ENCODE measurements at places on chromosomes 12 and 14.

- no peak overlapping the region for H3K27ac ChIP-seq
- peaks cover 6% of the 10 kb centered on the region for H3K4me1 ChIP-seq
- H3K36me3 ChIP-seq = no peaks in the 10 kb centered on the region
- no peak for DNase-seq
- no peaks in the 10 kb centered on the region for H3K27me3 ChIP-seq
Observed at GRCh38 chr14:82621881-82622450, 1088.3 kb upstream of the SEL1L start.

- no peaks in the 10 kb centered on the region for H3K36me3 ChIP-seq
- H3K4me1 ChIP-seq = no peaks in the 10 kb centered on the region
- H3K27me3 ChIP-seq = no peaks in the 10 kb centered on the region
- DNase-seq = no peak
- H3K4me3 ChIP-seq = no peak overlapping the region
- H3K27ac ChIP-seq = no peak overlapping the region
Observed at GRCh38 chr12:32240831-32241230, 134.2 kb downstream of the BICD1 start.

GRCh38 chr12:4307593-4308333 lies 13.2 kb upstream of the TIGAR start:
- H3K4me1 ChIP-seq = peaks cover 17% of the 10 kb centered on the region
- H3K27ac ChIP-seq = peak overlapping the region; percentile 70
- H3K36me3 ChIP-seq = peaks cover 7% of the 10 kb centered on the region
- no peak for DNase-seq
- no peak overlapping the region for H3K4me3 ChIP-seq
- no peaks in the 10 kb centered on the region for H3K27me3 ChIP-seq

DNA sequence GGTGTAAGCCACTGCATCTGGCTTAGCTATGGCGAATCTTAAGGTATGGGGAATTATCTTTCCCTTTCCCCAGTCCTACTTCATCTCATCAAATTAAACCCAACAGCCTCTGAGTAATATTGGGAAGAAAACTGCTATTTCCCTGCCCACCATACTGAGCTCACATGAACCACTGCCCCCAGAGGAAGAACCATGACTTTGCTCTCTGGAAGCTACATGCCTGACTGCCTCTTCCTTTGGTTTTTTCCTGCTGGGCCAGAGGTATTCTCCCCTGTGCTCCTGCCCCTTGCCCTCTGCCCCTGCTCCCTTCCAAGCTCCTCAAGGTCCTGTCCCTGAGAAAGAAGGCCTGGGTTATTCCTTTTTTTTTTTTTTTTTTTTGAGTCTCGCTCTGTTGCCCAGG lies 15.2 kb downstream of the RILPL2 start:
- H3K27ac ChIP-seq = no peak overlapping the region
- H3K4me3 ChIP-seq = no peak overlapping the region
- H3K4me1 ChIP-seq = no peaks in the 10 kb centered on the region
- H3K27me3 ChIP-seq = no peaks in the 10 kb centered on the region
- peaks cover 38% of the 10 kb centered on the region for H3K36me3 ChIP-seq

DNA sequence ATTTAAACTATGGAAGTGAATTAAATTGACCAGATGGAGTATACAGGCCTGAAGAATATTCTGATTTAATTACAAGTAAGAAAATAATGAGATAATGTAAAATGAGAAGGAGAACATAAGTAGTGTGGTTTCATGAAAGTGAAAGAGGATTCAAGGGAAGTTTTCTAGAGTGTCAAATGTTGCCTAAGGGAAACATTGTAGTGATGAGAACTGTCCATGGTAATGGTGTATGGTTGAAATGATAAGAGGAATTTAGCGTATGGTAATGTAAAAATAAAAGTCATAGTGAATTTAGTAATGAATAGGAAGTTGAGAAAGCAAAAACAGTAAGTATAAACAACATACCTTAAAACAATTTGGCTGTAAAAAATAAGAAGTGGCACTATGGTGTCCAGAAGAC lies 1954.6 kb upstream of the FLRT2 start:
- no peak overlapping the region for H3K4me3 ChIP-seq
- no peak overlapping the region for H3K27ac ChIP-seq
- H3K36me3 ChIP-seq = no peaks in the 10 kb centered on the region
- no peaks in the 10 kb centered on the region for H3K27me3 ChIP-seq
- no peak for DNase-seq

GRCh38 chr12:27060740-27061139 lies 21.6 kb downstream of the C12orf71 start:
- H3K4me3 ChIP-seq = no peak overlapping the region
- H3K36me3 ChIP-seq = no peaks in the 10 kb centered on the region
- no peaks in the 10 kb centered on the region for H3K27me3 ChIP-seq
- no peak for DNase-seq

- no peaks in the 10 kb centered on the region for H3K4me1 ChIP-seq
- no peak for DNase-seq
- no peak overlapping the region for H3K27ac ChIP-seq
- H3K27me3 ChIP-seq = no peaks in the 10 kb centered on the region
Observed at GRCh38 chr12:71731439-71732356, 23.0 kb upstream of the RAB21 start.

DNA sequence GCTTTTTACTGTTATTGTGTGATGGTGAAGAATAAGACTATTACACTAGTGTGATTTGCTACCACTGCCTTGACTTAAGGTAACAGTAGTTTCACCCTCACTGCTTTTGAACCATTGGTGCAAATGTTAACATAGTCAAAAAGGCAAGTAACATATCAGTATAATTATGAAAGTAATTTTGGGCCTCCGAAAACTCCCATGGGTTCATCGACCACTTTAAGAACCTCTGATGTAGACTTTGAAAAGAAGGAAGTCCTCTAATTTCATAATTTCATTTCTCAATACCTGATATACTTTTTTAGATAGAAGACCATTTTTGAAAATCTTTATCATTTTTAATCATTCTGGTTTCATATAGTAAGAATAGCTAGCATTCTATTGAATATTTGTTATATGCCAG lies 57.7 kb downstream of the ETNK1 start:
- H3K36me3 ChIP-seq = no peaks in the 10 kb centered on the region
- no peaks in the 10 kb centered on the region for H3K4me1 ChIP-seq
- H3K4me3 ChIP-seq = no peak overlapping the region
- no peaks in the 10 kb centered on the region for H3K27me3 ChIP-seq

DNA sequence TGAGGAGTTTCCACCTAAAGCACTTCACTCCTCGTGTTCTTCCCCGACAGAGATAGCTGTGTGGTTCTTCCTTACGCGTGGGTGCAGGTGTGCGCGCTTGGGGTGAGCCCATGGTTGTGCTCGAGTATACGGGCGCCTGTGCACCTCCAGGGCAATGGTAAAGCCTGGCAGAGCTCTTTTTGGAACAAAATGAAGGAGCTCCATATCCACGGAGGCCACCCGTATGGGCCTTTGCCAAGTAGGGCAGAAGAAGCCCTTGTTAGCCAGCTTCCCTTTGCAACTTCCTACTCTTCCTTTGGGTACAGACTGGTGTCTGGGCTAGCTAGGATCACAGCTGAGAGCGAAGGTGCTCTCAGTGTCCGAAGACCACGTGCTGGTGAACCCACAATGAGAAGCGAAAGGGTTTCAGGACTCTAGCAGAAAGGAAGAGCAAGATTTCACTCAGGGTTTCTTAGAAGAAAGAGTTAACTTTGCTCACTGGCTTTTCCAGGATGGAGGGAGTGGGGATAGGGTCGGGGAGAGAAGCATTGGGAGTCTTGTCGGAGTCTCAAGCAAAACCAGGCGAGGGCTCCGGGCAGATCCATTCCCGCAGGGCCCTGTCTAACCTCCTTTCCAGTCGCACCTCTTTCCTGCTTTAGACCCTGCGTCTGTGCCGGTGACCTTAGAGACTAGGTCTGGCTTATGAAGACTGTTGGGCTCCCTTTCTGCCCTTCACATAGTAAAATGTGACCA lies 960 bp upstream of the LRFN5 start:
- H3K4me1 ChIP-seq = no peaks in the 10 kb centered on the region
- peak overlapping the region; percentile 94 for H3K27ac ChIP-seq
- peak overlapping the region; percentile 76 for H3K4me3 ChIP-seq
- no peak for DNase-seq
- H3K27me3 ChIP-seq = no peaks in the 10 kb centered on the region

- no peak overlapping the region for H3K4me3 ChIP-seq
- no peaks in the 10 kb centered on the region for H3K4me1 ChIP-seq
- H3K27ac ChIP-seq = no peak overlapping the region
- H3K36me3 ChIP-seq = no peaks in the 10 kb centered on the region
- H3K27me3 ChIP-seq = no peaks in the 10 kb centered on the region
Observed at GRCh38 chr14:58068306-58068705, 83.7 kb downstream of the ARMH4 start.

DNA sequence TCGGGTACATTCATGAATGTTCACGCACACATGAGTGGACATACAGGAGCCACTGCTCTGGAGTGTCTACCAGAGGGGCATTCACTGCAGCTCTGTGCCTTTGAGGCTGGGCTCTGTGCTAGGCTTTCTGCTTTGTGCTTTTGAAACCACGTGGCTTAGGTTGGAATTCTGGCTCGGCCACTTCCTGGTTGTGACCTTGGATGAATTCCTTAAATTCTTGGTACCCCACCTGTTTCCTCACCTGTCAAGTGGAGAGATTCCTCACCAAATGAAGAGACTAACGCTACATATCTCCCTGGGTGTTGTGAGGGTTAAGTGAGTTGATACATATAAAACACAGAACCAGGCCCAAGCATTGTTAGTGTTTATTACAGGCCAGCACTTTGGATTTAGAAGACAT lies 842.8 kb downstream of the VRK1 start:
- no peaks in the 10 kb centered on the region for H3K36me3 ChIP-seq
- H3K27ac ChIP-seq = no peak overlapping the region
- DNase-seq = no peak
- H3K27me3 ChIP-seq = no peaks in the 10 kb centered on the region
- peaks cover 4% of the 10 kb centered on the region for H3K4me1 ChIP-seq

DNA sequence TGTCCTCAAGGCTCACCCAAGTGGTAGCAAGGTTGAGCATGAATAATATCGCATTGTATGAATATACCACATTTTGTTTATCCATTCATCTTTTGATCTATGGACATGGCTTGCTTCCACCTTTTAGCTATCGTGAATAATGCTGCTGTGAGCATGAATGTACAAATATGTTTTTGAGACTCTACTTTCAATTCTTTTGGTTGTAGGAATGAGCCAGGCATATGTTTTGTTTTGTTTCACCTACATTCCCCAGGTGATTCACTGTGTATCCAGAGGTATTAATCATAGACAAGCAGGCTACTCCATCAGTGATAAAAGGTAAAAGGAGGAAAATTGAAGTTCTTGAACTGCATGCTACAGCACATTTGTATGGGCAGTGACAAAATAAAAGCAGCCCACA lies 35.8 kb downstream of the CDKL1 start:
- H3K27me3 ChIP-seq = no peaks in the 10 kb centered on the region
- no peak overlapping the region for H3K4me3 ChIP-seq
- peaks cover 24% of the 10 kb centered on the region for H3K4me1 ChIP-seq
- H3K27ac ChIP-seq = no peak overlapping the region

GRCh38 chr12:113119980-113120669 lies 15.4 kb downstream of the RASAL1 start:
- H3K36me3 ChIP-seq = no peaks in the 10 kb centered on the region
- H3K27me3 ChIP-seq = no peaks in the 10 kb centered on the region
- H3K4me3 ChIP-seq = no peak overlapping the region
- H3K4me1 ChIP-seq = no peaks in the 10 kb centered on the region
- no peak overlapping the region for H3K27ac ChIP-seq

- H3K4me1 ChIP-seq = no peaks in the 10 kb centered on the region
- no peak for DNase-seq
- no peak overlapping the region for H3K4me3 ChIP-seq
- H3K27me3 ChIP-seq = no peaks in the 10 kb centered on the region
- no peak overlapping the region for H3K27ac ChIP-seq
- H3K36me3 ChIP-seq = no peaks in the 10 kb centered on the region
Observed at GRCh38 chr12:68587448-68587873, 23.2 kb upstream of the RAP1B start.

DNA sequence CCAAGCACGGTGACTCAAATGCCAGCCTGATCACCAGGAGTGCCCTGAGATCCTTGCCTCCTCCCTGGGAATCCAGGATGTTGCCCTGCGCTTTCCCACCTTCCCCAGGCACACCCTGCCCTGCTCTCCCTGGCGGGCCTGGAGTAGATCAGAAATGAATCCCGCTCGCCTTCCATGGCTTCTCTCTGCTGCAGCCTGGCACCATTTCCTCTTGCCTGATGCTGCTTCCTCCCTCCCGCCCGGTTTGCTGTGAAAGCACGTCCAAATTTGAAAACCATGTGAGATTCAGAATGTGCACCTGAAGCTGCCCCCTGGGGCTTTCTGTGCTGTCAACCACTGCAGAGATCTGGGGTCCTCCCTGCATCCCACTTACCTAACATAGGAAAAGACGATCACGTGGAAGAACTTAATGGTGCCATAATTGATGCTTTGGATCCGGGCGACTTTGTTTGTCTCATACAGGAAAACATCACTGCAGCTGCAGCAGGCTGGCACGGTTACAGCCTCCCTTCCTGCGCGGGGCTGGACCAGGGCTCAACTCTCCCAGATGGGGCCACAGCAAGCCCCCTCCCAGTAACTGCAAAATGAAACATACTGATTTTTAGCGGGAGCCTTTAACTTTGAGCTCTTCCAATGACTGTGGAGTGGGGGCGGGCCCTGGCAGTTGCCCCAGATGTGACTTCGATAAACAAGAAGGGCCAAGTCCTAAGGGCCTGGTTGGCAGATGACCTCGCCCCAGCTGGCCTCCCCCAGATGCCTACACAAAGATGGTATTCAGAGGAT lies 24.9 kb upstream of the C12orf76 start:
- no peak for DNase-seq
- H3K4me3 ChIP-seq = peak overlapping the region; percentile 42
- peaks cover 11% of the 10 kb centered on the region for H3K4me1 ChIP-seq
- no peak overlapping the region for H3K27ac ChIP-seq
- no peaks in the 10 kb centered on the region for H3K36me3 ChIP-seq

GRCh38 chr14:31536201-31536960 lies 24.8 kb upstream of the NUBPL start:
- H3K36me3 ChIP-seq = no peaks in the 10 kb centered on the region
- no peak for DNase-seq
- no peaks in the 10 kb centered on the region for H3K27me3 ChIP-seq
- no peaks in the 10 kb centered on the region for H3K4me1 ChIP-seq

DNA sequence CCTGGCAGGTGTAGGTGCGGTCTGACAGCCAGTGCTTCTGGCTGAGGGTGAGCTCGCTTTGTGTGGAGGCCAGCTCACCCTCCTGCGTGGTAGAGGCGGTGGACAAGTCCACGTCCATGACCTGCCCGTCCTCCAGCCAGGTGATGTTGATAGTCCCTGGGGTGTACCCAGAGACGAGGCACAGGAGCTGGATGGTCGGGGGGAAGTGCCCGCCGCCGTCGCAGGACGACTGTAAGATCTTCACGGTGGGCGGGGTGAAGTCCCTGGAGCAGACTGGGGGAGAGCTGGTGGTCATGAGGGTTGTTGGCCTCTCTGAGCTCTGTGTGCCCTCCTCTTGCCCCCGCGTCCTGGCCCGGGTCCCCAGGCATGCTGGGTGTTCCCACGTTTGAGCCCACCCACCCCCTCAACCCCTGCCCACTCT lies 74.6 kb downstream of the TMEM121 start:
- no peaks in the 10 kb centered on the region for H3K4me1 ChIP-seq
- no peaks in the 10 kb centered on the region for H3K36me3 ChIP-seq
- H3K27ac ChIP-seq = no peak overlapping the region

All from vagina (tissue), 2 donors.